ENCODE measurements at places on chromosomes 4 and X.

DNA sequence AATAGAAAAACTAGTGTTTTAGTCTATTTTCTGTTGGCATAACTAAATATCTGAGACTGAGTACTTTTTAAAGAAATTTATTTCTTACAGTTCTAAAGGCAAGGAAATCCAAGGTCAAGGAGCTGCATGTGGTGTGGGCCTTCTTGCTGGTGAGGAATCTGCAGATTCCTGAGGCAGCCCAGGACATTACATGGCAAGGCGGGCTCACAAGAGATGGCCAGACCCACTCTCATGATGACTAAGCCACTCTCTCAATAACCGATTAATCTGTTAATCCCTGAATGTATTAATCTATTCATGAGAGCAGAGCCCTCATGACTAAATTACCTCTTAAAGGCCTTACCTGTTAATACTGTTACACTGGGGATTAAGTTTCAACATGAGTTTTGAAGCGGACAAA lies 340.8 kb downstream of the GRXCR1 start:
- no peak for DNase-seq

DNA sequence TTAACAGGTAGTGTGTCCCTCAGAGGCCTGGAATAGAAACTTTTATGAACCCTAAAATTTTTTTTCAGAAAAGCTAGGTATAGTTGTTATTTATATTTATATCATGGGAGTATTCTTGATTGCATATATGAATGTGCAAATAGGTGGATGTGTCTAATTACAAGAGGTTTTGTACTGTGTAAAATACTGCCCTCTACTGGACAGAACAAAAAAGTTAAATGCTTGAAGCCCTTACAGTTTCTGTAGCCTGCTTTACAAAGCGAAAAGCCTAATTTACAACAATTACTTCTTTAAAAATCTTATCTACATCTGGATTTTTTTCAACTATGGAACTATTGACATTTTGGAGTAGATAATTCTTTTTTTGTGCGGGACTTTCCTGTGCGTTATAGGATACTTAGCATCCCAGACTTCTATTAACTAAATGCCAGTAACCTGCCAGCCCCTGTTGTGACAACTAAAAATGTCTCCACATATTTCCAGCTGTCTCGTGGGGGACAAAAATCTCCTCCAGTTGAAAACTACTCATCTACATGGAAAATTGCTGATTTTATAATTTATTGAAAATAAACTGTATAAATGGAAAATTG lies 35.1 kb downstream of the ENPEP start:
- no peak for DNase-seq

GRCh38 chr4:99615170-99615820 lies 40.7 kb downstream of the MTTP start:
- no peak for DNase-seq

DNA sequence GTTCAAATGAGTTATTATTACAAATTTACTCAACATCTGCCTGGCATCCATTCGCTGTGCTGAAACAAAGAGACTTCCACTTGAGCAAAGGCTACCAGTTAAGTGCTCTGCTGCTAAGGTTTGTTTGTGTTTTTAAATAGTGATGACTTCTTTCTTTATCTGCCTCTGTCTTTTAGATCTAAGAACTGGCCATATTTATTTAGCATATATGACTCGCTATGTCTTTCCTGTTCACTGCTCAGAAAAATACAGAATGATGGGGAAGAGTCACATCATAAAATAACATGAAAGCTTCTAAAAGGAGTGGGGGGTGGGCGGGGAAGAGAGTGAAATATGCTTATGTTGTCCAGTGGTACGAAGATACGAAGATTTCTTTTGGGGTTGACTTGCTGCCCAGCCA lies 322.2 kb downstream of the GPAT3 start:
- DNase-seq: no peak

GRCh38 chrX:123088331-123088730 lies 95.7 kb upstream of the GRIA3 start:
- DNase-seq: no peak
